Activated naive CD8-positive, alpha-beta T cell treated with anti-CD3 and anti-CD28 coated beads, Interleukin-2, amount 10 ng/mL, durations not matched to agents 7 days and 5 days (primary cell): ENCODE measurements at places on chromosomes 4 and X.

DNA sequence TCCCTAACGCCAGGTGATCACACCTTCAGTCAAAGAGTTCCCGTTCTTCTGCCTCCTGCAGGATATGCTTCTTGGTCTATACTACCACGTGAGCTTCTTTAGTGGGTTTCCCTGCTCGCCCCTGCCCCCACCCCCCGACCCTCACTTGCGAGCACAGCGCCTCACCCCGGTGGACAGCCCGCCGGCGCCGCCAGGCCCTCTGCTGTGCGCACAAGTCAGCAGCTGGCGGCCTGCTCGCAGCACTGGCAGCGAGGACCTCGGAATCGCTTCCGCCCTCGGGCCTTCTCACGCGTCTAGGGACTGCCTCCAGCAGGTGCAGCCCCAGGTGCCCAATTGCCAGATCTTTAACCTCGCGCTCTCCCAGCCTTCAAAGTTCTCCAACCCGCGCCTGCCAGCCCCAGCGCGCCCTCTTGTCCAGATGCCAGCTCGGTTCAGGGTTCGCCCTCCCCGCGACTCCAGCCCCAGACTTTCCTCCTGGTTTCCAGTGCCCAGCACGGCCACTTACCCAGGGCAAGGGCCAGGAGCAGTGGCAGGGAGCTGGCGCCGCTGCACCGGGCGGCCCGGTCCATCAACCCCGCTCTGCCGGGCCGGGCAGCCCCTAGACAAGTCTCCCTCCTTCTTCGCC, 454 bp downstream of the BTC start:
- H3K36me3 ChIP-seq, result no peaks in the 10 kb centered on the region
- peak; percentile 30 for DNase-seq
- H3K27me3 ChIP-seq, result peaks cover 43% of the 10 kb centered on the region
- no peak overlapping the region for H3K27ac ChIP-seq
- peaks cover 1% of the 10 kb centered on the region for H3K4me1 ChIP-seq
- H3K4me3 ChIP-seq, result peak overlapping the region; percentile 47

DNA sequence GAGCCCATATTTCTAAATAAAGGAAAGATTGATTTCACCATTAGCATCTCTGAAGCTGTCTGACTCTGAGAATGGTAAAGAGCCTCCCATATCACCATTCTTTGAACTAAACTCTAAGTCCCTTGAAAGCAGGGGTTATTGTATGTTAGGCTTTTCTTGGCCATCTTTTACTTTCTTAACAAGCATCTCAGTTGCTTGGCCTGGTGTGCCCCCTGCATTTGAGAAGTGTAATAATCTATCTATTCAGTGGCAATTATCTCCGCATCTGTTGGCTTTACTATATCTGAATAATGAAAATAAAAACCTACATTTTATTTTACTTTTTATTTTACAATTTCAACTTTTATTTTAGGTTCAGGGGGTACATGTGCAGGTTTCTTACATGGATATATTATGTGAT, 128.3 kb upstream of the ARMCX2 start:
- H3K27ac ChIP-seq, result no peak overlapping the region
- H3K36me3 ChIP-seq, result no peaks in the 10 kb centered on the region
- H3K4me1 ChIP-seq, result no peaks in the 10 kb centered on the region
- H3K4me3 ChIP-seq, result no peak overlapping the region
- H3K27me3 ChIP-seq, result no peaks in the 10 kb centered on the region

DNA sequence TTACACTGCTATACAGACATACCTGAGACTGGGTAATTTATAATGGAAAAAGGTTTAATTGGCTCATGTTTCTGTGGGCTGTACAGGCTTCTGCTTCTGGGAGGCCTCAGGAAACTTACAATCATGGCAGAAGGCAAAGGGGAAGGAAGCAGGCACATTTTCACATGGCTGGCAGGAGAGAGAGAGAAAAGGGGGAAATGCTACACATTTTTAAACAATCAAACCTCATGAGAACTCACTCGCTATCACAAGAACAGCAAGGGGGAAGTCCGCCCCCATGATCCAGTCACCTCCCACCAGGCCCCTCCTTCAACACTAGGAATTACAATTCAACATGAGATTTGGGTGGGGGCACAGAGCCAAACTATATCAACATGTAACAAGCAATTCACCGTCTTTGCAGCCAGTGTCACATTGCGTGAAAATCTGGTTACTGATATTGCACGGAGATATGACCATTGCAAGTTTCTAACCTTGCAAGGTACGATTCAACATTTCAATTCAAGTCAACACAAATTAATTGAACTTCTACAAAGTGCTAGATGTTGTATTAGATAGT, 61.7 kb upstream of the RELL1 start:
- H3K4me1 ChIP-seq, result peaks cover 8% of the 10 kb centered on the region
- no peak overlapping the region for H3K4me3 ChIP-seq
- no peak overlapping the region for H3K27ac ChIP-seq
- H3K36me3 ChIP-seq, result peaks cover 2% of the 10 kb centered on the region

GRCh38 chrX:31061091-31061490, 10.8 kb downstream of the FTHL17 start:
- H3K4me3 ChIP-seq, result no peak overlapping the region
- DNase-seq, result no peak
- H3K36me3 ChIP-seq, result no peaks in the 10 kb centered on the region
- H3K4me1 ChIP-seq, result no peaks in the 10 kb centered on the region

GRCh38 chr4:187235456-187236170, 512.0 kb upstream of the FAT1 start:
- H3K36me3 ChIP-seq, result no peaks in the 10 kb centered on the region
- H3K4me1 ChIP-seq, result no peaks in the 10 kb centered on the region
- H3K4me3 ChIP-seq, result no peak overlapping the region
- DNase-seq, result no peak
- H3K27me3 ChIP-seq, result no peaks in the 10 kb centered on the region

GRCh38 chr4:184408021-184408683, 66.2 kb downstream of the IRF2 start:
- peaks cover 55% of the 10 kb centered on the region for H3K36me3 ChIP-seq
- H3K27ac ChIP-seq, result peak overlapping the region; percentile 46
- no peaks in the 10 kb centered on the region for H3K27me3 ChIP-seq
- no peak for DNase-seq
- H3K4me1 ChIP-seq, result peaks cover 34% of the 10 kb centered on the region
- no peak overlapping the region for H3K4me3 ChIP-seq
